HEK293T (cell line): ENCODE measurements at places on chromosomes 5 and 9.

- DNase-seq, result no peak
These were observed 35.8 kb upstream of the CTNNA1 start for GRCh38 chr5:138717399-138717798.

DNA sequence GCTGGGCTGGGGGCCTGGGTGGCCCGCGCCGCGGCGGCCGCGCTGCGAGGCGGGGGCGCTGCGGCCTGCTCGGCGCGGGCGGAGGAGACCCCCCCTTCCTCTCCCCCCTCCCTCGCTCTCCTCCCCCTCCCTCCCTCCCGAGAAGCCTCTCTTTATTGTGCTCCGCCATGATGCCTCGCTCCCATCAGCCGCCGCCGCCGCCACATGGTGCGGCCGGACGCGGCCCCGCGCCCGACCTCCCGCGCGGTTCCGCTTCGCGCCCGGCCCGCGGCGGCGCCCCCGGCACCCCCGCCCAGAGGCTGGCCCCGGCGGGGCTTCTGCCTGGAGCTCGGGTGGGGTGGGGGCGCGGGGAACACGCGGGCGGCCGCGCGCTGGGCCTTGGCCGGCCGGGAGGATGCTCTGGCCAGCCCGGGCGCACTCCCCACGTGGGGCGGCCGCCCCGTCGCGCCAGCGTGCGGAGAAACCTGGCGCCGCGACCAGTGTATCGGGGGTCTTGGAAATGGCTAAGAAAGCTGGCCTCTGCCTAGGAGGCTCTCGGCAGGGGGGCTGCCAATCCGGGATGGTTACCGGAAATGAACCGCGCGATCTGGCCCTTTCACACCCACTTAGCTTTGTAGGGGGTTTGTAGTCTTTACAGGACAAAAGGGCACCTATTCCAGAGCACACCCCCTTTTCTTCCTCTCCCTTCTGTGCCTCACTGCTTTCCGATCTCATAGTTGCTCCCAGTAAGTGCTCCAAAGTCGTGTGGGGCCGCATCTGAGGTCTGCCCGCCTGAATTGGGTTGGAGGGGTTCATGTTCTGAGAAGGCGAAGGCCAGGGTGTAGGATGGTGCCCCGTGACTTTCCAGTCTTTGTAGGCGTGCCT, 1.0 kb downstream of the SET start:
- peak; percentile 76 for DNase-seq

GRCh38 chr9:85743275-85744128, 1.7 kb upstream of the AGTPBP1 start:
- DNase-seq, result peak; percentile 66

DNA sequence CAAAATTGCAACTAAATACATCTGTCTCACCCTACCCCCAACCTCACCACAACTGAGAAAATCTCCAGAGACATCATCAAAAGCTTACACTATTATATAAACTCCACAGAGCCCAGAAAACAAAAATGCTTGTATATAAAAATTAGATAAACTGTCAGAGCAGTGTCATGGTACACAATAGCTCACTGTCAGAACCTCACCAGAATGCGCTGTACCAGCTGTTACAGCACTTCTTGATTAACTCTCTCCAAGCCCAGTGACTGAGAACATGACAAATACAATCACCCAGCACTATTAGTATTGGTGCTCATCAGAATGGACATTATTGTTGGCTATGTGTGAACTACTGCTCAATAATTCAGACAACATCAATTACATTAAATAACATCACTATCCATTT, 65.7 kb downstream of the ZDHHC21 start:
- DNase-seq, result no peak

DNA sequence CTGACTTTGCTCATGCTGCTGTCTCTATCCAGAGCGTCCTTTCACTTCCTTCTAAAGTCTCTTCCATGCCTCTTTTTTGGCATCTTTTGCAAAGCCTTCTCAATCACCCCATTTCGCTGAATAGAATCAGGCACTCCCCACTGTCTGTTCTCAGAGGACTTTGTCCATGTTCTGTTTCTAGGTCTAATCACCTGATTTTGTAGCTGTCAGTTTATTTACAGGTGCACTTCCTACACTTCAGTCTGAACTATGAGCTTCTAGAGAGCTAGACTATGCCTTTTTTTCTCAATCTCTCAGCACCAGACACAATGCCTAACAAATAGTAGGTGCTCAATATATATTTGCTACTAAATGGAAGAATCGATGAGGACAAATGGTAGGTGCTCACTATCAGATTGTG, 29.9 kb downstream of the TLR4 start:
- no peak for DNase-seq

DNA sequence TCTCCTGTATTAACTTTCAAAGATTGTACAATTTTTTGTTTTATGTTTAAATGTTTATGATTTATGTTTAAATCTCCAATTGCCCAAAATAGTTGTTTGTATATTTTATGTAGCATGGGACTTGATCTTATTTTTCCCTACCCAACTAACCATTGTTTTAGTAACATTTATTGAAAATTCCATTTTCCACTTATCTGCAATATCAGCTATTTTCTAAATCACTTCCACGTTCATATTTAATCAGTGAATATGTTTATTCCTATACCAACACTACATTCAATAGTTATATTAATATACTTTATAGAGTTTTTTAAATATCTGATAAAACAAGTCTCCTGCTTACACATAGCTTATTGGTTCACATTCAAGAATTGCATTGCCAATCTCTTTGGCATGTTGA, 532.2 kb downstream of the CHSY3 start:
- no peak for DNase-seq

GRCh38 chr5:33817301-33817700, 74.5 kb downstream of the ADAMTS12 start:
- DNase-seq, result no peak

GRCh38 chr5:142263346-142263745, 61.5 kb downstream of the SPRY4 start:
- no peak for DNase-seq

DNA sequence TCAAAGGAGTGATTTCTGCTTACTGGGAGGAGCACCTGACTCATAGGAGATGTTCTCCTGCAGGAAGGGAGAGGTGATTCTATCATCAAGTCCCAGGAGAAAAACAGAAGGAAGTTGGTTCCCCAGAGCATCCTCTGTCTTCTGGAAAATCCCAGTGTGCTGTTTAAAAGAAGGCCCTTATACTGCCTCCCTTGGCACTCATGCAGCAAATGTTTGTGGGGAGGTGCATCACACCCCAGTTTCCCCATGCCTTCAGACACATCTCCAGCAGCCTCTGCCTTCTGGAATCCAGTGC, 63.1 kb downstream of the PPARGC1B start:
- DNase-seq, result no peak

DNA sequence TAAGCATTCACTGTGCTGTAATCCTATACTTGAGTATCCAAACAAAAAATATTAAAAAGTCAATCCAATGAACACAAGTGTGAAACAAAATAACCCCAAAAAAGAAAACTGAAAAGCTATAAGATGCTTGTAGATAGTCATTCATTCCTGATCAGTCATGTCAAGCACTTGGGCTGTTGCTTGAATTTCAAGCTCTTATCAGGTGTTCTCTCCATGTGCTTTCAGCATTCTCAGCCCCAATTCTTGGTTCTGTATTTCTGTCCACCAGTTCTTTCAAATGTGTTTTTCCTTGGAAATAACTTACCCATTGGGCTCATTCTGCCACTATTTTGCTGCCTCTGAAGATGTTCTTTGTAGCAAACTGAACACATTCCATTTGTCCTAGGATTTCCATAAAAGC, 4.7 kb downstream of the ZFAND5 start:
- DNase-seq, result no peak

DNA sequence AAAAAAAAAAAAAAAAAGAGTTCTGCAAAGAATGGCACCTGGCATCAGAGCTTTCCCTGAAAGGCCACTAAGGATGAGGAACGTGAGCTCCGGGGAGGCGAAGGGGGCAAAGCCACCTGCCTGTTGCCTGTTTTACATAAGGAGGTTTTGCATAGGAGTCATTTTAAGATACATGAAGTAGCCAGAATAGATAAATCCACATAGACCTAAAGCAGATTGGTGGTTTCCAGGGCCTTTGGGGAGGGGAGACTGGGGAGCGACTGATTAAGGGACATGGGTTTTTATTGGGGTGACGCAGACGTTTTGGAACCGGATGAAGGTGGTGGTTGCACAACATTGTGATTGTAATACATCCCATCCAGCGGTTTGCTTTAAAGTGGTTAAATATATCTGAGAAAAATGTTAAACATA, 7.1 kb downstream of the NEK6 start:
- DNase-seq, result no peak

- DNase-seq, result no peak
These were observed 96.2 kb downstream of the TRPM3 start for GRCh38 chr9:71025201-71025600.

DNA sequence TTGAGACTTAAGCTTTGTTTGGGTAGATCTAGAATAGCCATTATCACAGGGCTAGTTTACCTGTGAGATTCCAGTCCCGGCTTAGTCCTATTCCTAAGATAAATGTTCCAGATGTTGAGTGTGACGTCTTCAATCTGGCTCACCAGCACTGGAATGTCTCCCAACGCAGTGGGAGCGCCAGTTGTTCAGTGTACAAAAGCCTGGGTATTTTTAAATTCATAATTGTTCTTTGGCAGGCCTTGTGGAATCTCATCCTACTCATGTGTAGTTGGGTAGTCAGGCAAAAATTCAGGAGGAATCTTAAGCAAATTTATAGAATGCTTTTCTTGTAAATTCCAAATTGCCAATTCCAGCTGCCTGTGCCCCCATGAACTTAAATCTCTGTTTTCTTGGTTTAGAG, 272.6 kb upstream of the KCNN2 start:
- DNase-seq, result no peak

DNA sequence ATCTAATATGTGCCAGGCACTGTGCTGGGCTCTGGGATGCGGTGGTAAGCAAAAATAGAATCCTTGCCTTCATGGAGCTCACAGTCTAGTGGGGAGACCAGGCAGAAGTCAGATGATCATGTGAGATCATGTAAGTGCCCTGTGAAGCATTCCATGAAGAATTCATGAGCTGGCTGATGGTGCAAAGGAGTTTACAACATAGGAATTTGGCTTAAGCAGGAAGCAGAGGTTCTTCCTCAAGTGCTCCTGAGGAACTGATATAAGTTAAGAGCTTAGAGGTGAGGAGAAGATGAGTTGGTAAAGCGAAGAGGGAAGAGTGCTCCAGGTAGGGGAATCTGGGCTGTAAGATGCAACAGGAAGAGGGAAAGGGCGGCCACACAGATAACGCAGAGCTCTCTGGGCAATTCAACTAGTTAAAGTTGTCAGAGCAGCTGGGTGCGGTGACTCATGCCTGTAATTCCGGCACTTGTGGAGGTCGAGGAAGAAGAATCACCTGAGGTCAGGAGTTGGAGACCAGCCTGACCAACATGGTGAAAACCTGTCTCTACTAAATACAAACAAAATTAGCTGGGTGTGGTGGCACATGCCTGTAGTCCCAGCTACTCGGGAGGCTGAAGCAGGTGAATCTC, 78.5 kb upstream of the SPATA31D4 start:
- DNase-seq, result no peak

DNA sequence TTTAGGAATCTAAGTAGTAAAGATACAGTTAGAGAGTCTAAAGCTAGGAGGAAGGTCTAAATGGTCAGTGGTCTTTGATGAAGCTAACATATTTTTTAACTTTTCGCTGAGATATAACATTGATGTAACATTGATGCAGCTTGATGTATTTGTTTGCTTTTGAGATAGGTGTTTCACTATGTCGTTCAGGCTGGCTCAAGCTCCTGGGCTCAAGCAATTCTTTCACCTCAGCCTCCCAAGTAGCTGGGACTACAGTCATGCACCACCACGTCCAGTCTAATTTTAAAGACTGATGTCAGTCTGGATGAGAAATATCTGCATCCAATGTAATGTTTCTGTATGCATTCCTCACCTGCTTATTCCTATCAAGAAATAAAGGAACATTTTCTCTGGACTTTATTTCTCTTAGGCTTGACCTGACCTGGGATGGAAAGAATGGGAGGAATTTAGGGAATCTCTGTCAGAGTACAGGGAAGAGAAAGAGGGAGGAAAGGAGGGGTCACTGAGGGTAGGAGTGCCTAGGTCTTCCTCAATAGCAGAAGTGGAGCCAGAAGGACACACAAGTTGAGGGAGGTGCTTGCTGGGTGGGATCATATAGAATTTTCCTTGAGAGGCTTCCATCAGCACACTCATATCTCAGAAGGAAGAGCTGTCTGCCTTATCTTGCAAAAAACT, 101.5 kb upstream of the GPBP1 start:
- no peak for DNase-seq

GRCh38 chr9:97543561-97543960, 42.1 kb downstream of the TMOD1 start:
- DNase-seq, result no peak

DNA sequence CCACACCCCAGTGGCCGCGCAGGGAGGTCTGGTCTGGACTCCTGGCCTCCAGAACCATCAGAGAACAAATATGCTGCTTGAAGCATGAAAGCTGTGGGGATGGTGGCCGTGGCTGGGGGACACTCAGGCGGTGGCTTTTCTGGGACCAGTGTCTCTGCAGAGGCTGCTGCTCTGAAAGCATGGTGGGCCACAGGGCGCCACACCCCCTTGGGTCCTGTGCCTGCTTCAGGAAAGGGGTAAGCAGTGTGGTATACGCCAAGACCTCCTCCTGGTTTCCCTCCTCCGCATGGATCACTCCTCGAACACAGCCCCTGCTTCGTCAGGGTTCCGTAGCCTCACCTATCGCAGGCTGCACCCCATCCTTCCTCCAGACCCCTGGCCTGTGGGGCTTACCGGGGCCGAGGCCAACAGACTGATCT, 19.7 kb upstream of the TERT start:
- DNase-seq, result no peak

DNA sequence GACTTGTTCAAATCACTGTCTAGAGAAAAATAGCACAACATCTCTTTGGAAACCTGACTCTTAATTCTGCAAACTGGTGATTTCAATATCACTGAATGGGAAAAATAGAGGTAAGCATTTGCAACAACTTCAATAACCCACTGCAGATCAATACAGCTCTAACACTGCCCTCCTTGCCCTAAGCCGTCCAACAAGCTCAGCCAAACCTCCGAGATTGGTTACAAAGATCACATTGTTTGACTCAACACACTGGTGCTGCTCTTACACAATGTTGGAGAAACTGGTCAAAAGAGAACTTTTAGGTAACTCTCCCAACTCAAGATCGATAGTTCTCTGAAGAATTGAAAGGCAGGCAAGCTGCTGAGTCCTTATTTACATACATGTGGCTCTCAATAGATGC, 150.4 kb downstream of the SPOCK1 start:
- no peak for DNase-seq

- DNase-seq, result no peak
These were observed 493.0 kb downstream of the CAAP1 start for GRCh38 chr9:26399556-26399955.
